Left ventricle myocardium superior (tissue), 1 donor: ENCODE measurements at places on chromosomes 1 and 21. TPM values are rescaled to one million over a fixed set of nuclear protein-coding genes. Genes with fewer than 3 reads are reported as not detected.

The ACOT11 gene
- total RNA-seq, result 48.9 TPM

The NHLH1 gene
- total RNA-seq, result not detected

The EXO1 gene
- 0.35 TPM for total RNA-seq

The SAMD11 gene
- 2.1 TPM for total RNA-seq

The TSACC gene
- not detected for total RNA-seq

The MPL gene
- 0.40 TPM for total RNA-seq

The VANGL2 gene
- total RNA-seq, result 2.6 TPM

The FCRLB gene
- total RNA-seq, result 0.17 TPM

The SLC1A7 gene
- total RNA-seq, result 0.32 TPM

The UCHL5 gene
- 45.3 TPM for total RNA-seq

The SELE gene
- total RNA-seq, result 0.92 TPM

The C1orf53 gene
- total RNA-seq, result 4.9 TPM

The KCNJ9 gene
- not detected for total RNA-seq

The C1orf94 gene
- not detected for total RNA-seq

The ADAM30 gene
- not detected for total RNA-seq

The CBR3 gene
- total RNA-seq, result 2.6 TPM

The CACHD1 gene
- total RNA-seq, result 3.1 TPM

The RO60 gene
- 51.6 TPM for total RNA-seq

The LRRIQ3 gene
- 0.35 TPM for total RNA-seq

The CFHR1 gene
- not detected for total RNA-seq

The DPYD gene
- total RNA-seq, result 11.6 TPM

The TACSTD2 gene
- 0.25 TPM for total RNA-seq

The C1orf52 gene
- total RNA-seq, result 18.7 TPM

The CRP gene
- not detected for total RNA-seq

The SRGAP2C gene
- 11.4 TPM for total RNA-seq

The LCE1F gene
- not detected for total RNA-seq

The PGLYRP3 gene
- total RNA-seq, result not detected

The LPAR3 gene
- 20.4 TPM for total RNA-seq

The SYT14 gene
- not detected for total RNA-seq

The THEM5 gene
- total RNA-seq, result not detected

The RAD54L gene
- 0.97 TPM for total RNA-seq

The SAMSN1 gene
- total RNA-seq, result 1.7 TPM

The CCDC190 gene
- total RNA-seq, result 0.62 TPM

The AVPR1B gene
- total RNA-seq, result not detected

The TRIM17 gene
- total RNA-seq, result 0.50 TPM

The SLC9C2 gene
- total RNA-seq, result not detected

The ZBTB48 gene
- total RNA-seq, result 13.3 TPM

The TNNI3K gene
- 93.4 TPM for total RNA-seq

The IRF6 gene
- 48.5 TPM for total RNA-seq

The ELF3 gene
- total RNA-seq, result 0.40 TPM
